ELF-1 (cell line): ENCODE measurements at places on chromosomes 7 and 10.
A peak's percentile ranks its signal among the peaks of the same experiment; 100 is the strongest.

- DNase-seq: no peak
These were observed 329.6 kb upstream of the NPVF start for GRCh38 chr7:25557930-25558329.

- peak; percentile 27 for DNase-seq
These were observed 71.5 kb upstream of the ANLN start for GRCh38 chr7:36318116-36318515.

- DNase-seq: no peak
These were observed 98.1 kb downstream of the PARD3 start for GRCh38 chr10:34716958-34717357.

DNA sequence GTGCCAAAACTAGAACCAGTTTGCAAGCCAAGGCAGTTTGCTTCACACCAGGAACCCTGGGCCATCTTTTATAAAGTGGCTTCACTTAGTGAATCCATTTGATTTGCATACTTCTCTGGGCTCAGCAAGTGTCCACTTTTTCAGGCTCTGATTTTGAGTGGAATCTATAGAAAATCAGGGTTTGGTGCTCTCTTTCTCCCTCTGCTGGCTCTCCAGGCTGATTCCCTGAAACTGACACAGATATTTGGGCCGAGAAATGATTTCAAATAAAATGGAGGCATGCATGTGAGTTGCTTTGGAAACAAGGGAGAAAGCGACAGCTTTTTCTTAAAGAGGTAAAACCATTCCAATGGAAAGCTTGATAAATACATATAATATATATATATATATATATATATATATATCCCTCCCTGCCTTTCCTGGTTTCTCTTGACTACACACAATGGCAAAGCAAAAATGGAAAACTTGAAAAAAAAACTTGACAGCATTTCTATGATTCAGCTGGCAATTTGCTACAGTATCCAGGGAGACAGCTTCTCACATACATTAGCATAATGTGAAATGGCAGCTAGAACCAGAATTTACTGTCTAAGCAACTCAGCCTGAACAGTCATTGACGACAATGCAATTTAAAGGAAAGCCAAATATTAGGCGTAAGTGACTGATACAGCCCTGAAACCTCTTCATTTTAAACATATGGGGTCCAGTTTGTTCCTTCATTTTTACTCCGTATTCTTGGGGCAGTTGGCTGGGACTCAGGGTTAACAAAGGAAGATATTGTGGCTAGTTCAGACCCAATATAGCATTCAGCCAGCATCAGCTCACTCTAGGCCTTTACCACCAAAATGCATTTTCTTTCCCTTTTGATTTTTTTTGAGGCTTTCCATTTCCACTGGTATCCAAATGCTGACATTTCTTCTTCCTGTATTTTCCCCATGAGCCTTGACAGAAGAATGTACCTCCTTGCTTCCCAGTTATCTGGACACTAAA is 188.5 kb downstream of the TMEM178B start:
- no peak for DNase-seq

DNA sequence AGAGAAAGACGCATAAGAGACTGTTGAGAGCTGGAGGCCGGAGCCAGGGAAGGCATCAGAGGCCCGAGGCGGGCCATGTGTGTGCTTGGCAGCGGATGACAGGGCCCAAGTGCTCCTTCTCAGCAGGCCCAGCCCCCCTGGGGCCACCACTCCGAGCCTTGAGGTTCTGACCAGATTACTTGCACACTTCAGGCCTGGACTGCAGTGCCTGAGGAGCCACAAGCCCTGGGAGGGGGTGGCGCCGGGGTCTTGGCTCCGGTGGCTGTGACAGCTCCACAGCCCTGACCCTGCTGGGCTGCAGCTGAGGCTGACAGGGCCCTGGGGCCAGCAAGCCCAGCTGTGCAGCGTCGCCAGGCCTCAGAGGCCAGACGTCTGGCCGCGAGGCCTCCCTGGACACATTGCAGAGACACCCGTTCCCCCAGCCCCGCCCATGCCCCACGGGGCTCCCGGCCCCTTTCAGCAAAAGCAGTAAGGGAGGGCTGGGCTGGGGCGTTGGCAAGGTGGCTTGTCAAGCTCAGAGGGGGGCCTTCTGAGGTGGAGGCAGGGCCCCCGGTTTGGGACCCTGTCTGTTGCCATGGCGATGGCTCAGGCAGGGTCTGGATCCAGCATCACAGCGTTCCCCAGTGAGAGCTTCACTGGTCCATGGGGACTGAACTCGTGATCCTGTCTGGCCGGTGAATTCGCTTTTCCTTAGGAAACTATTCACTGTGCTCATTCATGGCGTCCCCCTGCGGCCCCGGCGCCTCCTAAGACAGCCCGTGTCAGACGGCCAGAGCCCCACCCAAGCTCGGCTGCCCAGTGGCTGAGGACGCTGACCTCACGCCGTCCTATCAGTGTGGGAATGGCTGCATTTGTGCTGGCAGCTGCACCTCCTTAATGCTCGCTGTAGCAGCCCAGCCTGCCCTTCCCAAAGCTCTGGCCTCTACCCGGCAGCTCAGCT is 5.7 kb downstream of the ELN start:
- DNase-seq: peak; percentile 97

GRCh38 chr10:23155169-23155568 is 36.9 kb upstream of the PTF1A start:
- DNase-seq: no peak

DNA sequence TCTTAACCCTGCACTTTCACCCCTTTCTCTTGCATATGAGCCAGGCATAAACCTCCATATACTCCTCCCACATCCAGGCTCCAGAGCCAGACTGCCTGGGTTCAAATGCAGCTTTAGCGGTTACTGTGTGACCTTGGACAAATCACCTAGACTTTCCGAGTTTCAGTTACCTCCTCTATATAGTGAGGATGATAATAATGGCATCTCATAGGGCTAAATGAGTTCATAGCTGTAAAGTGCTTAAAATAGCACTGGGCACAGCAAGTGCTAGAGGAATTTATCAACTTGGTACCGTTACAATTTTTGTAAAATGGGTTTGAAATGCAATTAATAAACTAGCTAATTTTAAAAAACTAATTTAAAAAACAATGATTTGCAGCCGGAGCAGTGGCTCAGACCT is 53.4 kb upstream of the DGKI start:
- no peak for DNase-seq

DNA sequence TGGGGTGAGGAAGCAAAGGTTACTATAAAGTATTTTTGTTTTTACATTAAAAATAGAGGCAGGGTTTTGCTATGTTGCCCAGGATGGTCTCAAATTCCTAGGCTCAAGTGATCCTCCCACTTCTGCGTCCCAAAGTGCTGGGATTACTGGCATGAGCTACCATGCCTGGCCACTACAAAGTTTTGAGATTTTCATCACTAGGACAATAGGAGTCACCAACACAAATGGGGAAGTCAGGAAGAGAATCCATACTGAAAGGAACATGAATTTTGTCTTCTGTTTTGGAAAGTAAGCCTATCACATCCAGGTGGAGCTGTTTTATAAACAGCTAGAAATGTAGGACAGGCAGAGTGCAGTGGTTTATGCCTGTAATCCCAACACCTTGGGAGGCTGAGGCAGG is 20.0 kb upstream of the CAPZA2 start:
- no peak for DNase-seq
